ENCODE measurements at places on chromosomes 5 and 9.

DNA sequence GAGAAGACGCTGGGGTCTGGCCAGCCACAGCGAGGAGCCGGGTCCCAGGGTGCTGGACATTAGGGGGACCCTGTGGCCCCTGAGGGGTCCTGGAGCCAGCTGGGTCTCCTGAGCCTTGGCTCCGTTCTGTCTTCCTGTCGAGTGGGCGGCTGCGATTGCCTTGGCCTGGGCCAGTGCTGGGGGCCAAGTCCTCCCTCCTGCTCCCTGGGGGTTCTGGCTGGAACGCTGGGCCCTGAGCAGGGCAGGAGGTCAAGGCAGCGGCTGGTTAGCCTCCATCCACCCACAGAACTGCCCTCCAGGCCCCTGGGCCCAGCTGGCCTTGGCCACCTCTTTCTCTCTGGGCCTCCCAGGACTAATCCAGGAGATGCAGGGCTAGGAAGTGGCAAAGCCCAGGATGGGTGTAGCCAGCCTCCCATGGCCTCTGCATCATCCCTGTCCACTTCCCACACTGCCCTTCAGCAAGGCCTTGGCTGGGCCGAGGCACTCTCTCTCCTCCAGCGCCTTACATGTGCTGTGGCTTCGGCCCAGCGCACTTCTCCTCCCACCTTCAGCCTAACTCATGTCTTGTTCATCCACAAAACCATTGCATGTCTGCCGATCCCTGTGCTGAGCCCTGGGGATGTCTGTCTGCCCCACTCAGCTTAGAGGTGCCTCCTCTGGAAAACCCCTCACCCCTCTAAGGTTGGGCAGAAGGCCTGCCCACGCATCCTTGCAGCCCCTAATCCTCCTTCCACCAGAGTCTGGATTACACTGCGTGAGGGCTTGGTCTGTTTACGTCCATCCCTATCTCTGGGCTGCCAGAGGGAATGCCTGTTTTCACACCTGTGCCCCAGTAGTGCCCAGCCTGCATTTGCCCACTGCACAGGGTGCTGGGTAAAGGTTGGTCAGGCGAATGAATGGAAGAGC lies 5.0 kb downstream of the LAMC3 start:
- no peak for DNase-seq

DNA sequence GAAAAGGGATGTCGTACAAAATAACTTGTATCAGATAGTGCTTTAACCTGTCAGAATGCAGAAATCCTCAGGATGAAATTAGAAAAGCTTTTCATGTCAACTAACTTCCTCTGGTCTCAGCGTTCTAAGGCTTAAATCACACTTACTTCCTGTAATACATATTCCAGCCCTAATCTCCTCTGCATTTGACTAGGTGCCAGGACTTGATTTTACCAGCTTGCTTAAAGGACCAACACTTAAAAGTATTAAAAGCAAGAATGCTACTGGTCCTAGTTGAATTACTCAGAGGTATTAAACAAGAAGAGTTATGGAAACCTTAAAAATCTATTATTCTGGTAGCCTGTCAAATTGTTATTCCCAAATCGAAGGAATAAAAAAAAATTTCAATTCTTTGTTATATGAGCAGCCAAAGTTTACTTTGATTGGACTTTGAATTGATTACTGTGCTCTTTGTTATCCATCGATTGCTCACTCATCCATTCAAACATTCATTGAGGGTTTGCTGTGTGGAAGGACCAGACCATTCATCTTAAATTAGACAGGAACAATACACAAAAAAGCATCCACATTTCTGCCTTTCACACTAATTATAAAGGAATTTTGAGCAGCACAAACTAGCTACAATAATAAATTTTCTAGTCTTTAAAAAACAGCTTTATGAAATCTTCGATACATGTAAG lies 108.7 kb downstream of the MUSK start:
- no peak for DNase-seq

- DNase-seq: no peak
Observed at GRCh38 chr5:136123236-136123768, 9.3 kb upstream of the SMAD5 start.

DNA sequence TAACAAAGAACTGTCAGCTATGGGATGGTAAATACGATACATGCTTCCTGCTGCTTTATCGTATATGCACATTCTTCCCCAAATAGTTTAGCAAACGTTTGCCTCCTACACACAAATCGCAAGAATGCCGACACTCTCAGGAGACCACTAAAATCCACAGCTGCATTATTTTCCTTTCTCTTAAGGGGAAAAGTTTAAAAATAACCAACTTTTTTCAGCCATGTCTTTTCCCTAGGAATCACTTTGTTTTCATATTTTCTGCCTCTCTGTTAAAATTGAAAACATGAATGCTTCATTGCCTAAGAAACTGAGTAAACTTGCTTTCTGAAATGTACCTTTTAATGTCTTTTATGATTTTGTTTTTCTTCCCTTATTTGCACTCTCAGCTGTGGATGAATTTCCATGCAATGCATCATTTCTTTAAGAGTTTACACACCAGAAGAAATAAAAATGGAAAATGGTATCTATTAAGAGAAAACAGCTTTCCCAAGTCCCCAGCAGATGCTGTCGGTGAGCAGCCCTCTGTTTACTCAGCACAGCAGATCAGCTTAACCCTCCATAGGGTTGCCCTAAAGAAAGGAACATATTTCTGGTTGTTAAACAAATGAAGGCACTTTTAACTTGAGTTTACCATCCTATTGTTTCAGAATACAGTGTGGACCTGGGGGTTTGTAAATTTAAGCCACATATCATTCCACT lies 66.2 kb downstream of the IZUMO3 start:
- DNase-seq: no peak

- DNase-seq: no peak
Observed at GRCh38 chr5:117205894-117206293, 631.3 kb upstream of the SEMA6A start.

DNA sequence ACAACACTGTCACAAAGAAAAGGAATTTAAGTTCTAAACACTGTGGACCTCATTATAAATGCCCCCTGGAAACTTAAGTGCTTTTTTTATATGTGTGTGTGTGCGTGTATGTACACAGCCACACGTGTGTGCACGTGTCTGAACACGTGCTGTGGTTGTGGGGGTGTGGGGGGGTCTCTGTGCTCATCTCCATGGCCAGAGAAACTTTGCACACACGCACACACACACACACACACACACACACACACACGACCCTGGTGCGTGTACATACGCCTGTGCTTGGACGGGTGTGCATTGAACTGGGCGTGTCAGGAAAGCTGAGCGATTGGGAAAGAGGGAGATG lies 27.9 kb downstream of the AMBP start:
- no peak for DNase-seq

- DNase-seq: no peak
Observed at GRCh38 chr9:129673602-129674001, 8.2 kb downstream of the PRRX2 start.

DNA sequence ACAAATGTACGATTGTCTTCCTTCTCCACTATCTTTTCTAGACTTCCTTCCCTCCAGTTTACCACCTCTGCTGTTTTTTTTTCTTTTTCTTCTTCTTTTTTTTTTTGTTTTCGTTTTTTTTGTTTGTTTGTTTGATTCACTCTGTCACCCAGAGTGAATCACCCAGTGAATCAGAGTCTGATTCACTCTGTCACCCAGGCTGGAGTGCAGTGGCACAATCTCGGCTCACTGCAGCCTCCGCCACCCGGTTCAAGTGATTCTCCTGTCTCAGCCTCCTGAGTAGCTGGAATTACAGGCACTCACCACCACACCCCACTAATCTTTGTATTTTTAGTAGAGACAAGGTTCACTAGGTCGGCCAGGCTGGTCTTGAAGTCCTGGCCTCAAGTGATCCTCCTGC lies 375.7 kb downstream of the NTRK2 start:
- DNase-seq: no peak

- no peak for DNase-seq
Observed at GRCh38 chr9:78769690-78770089, 472.8 kb downstream of the PSAT1 start.

DNA sequence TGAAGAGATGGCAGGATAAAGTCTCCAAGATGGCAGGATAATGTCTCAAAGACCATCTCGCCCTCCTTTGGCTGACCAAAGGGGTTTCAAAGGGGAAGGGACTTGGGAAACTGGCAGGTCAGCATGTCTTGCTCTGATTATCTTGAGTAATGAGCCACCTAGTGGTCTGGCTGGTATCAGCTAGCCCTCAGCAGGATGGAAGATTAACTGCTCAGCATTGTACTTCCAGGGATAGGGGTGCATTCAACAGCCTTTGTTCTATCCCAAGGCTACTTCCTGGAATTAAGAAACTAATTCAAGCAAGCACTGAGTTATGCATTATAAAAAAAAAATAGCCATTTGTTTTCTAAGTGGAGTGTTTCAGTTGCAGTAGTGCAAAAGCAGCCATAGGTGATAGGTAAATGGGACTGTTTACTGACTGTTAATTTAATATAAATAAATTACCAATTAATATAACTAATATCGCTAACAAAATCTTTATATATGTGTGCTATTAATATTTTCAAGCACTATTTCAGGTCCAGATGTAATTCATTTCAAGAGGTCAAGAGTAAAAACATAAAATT lies 555.5 kb downstream of the CDH9 start:
- peak; percentile 33 for DNase-seq

GRCh38 chr5:90294604-90295003 lies 115.0 kb downstream of the CETN3 start:
- DNase-seq: peak; percentile 9

- DNase-seq: no peak
Observed at GRCh38 chr9:36888551-36888950, 145.5 kb downstream of the PAX5 start.

- no peak for DNase-seq
Observed at GRCh38 chr5:68178579-68178978, 37.0 kb upstream of the PIK3R1 start.

GRCh38 chr5:156241266-156241665 lies 85.7 kb upstream of the SGCD start:
- DNase-seq: no peak

GRCh38 chr9:108158236-108158995 lies 668.8 kb upstream of the KLF4 start:
- DNase-seq: no peak

DNA sequence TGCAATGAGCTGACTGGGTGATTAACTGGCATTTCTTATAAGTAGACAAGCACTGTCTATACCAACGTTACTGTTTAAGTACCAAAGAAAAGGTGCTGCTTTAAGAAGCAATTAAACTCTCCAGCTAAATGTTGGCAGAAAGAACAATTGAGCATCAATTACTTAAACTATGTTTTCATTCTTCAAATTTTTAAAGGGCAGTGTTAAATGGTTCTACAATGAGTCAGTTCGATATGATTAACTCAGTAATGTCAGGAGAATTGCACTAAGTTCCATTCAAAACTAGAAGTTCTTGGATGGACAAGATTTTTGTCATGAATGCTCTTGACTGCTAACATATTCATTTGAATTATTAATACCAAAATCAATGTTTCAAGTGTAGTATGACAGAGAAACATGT lies 593.7 kb downstream of the DNAH5 start:
- no peak for DNase-seq

- DNase-seq: no peak
Observed at GRCh38 chr9:89352874-89353649, 34.8 kb downstream of the SECISBP2 start.

GRCh38 chr5:78985725-78986223 lies 664 bp upstream of the ARSB start:
- no peak for DNase-seq

DNA sequence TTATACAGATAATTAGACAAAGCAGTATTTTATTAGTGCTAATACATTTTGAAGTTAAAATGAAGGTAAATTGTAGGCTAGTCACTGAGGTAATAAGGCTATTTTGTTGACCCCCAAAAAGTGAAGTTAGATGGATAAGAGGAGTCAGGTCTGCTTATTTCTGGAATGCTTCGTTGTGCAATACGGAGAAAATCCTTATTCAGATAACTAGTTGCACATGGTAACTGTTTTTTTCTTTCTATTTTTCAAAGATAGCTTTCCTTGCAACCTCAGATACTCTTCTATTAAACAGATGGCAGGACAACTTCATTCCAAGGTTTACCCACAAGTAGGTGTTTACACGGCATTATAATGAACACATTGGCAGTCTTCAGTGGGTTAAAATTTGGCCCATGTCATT lies 101.1 kb downstream of the TMEM174 start:
- DNase-seq: no peak

DNA sequence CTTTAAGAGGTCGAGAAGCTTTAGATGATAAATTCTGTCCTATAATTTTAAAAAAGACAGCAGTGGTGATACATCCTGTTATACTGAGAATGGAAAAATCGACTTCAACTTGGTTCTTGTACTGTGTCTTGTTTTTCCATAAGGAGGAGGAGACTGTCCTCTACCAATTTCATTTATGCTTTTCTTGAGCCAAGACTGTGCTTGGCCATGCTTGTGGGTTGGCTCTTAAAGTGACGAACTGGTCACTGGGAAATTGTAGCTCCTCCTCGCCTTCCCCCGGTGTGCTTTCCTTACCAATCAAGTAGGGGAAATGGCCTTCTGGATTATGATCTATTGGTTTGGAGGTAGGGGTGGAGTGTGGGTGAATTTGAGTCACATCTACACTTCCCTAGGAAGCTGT lies 67.1 kb upstream of the HSPB3 start:
- DNase-seq: no peak

DNA sequence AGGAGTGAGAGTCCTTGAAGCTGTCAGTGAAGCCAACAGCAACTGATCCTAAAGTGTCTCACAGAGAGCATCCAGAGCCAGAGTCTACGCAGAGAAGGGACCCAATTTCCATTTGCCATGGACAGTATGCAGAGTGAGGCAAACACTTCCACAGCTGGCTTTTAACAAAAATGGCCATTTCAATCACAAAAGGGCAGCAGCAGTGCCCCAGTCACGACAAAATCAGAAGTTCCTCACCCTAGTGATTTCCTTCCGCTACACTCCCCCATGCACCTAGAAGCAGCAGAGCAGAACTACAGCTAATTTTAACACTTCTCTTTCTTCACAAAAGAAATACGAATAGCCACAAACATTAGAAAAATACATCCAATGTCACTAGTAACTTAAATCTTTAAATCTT lies 27.9 kb downstream of the FBXW11 start:
- DNase-seq: no peak

- DNase-seq: no peak
Observed at GRCh38 chr9:121082075-121082474, 7.3 kb downstream of the CNTRL start.

- DNase-seq: no peak
Observed at GRCh38 chr5:111572561-111572960, 60.2 kb upstream of the STARD4 start.

- no peak for DNase-seq
Observed at GRCh38 chr5:107919361-107919760, 248.6 kb upstream of the EFNA5 start.

- DNase-seq: peak; percentile 47
Observed at GRCh38 chr9:75866273-75866871, 24.1 kb upstream of the PCSK5 start.

GRCh38 chr9:21591221-21592062 lies 109.3 kb upstream of the IFNE start:
- no peak for DNase-seq

- DNase-seq: no peak
Observed at GRCh38 chr9:38390442-38390841, 2.1 kb upstream of the ALDH1B1 start.
